Stimulated activated CD4-positive, alpha-beta T cell treated with anti-CD3 and anti-CD28 coated beads, TNF-alpha, amount 100 ng/mL, for 48 hours (primary cell): ENCODE measurements at places on chromosomes 5 and 9.

- no peak for DNase-seq
These were observed 16.3 kb upstream of the NANS start for GRCh38 chr9:98040212-98040611.

GRCh38 chr5:33824516-33825195 is 67.1 kb downstream of the ADAMTS12 start:
- no peak for DNase-seq

DNA sequence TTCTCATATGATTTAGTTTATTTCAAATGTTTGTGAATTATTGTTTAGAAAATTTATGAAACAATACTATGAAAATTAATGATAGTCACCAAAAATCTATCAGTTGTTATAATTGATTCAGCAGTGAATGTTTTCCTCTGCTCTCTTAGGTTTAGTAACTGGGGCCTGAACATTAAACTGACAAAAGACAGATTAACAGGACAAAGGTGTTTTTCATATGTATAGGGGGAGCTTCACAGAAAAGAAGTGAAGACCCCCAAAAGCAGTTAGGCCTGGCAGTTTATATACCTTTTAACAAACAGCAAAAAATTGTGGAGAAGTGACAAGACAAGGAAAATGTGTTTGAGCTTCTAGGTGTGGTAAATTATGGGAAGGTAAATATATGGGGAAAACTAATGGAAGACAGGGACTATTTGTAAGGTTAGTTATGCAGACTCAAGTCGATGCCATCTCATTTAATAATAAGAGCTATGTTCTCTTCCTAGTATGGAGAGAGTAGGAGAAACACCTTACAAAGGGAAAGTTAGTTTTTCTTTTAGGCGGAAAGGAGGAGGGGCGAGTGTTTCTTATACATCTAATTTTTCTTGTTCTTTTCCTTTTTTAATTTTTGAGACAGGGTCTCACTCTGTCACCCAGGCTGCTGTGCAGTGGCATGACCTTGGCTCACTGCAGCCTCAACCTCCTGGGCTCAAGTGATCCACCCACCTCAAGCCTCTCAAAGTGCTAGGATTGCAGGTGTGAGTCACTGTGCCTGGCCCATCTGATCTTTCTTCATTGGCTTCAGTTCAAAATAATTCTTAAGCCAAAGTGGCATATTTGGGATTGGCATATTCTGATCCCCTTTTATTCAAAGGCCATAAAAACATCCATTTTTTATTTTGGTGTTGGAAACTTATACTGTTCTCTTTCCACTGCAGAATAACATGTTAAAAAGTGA is 77.8 kb downstream of the C9orf153 start:
- no peak for DNase-seq

- DNase-seq = no peak
These were observed 8.7 kb upstream of the AGPAT2 start for GRCh38 chr9:136695955-136696354.

- DNase-seq = no peak
These were observed 21.5 kb upstream of the SUSD3 start for GRCh38 chr9:93036887-93037475.

DNA sequence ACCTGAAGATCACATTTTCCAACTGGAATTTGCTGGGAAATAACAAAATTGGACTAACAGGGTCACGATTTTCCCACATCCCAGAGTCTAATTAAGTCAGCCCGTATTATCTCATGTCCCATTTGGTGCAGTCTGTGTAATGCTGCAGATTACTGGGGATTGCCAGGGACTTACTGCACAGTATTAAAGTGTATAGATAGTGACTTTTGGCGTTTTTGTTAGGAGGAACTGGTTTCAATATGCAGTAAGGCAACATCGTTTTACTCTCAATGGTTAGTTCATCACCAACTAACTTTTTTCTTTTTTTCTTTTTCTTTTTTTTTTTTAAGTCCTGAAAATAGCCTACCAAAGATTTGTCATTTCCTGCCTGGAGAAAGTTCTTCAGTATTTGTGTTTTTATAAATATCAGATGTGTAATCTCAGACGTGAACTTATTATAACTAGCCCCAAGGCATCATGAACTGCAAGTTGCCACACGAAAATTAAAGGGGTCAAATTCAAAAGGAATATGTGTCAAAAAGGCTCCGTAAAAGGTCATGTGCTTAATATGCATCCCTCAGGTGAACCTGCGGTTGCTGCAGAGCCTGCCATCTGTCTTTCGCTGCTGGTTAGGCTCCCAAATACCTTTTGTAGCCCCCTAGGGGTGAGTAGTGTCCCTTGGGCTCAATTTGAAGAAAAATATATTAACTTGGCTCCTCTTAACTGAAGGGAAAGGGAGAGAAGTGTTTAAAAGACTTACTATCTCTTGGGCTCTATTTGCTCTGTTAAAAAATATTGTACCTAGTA is 176.7 kb upstream of the ADAMTSL1 start:
- DNase-seq = no peak
